ENCODE measurements at places on chromosomes 7 and 10.

GRCh38 chr7:32089256-32089655 is 19.0 kb upstream of the PDE1C start:
- DNase-seq, result no peak

GRCh38 chr7:126657599-126658358 is 595.0 kb downstream of the GRM8 start:
- no peak for DNase-seq

- no peak for DNase-seq
Observed at GRCh38 chr10:93225938-93226337, 152.2 kb downstream of the CYP26A1 start.

DNA sequence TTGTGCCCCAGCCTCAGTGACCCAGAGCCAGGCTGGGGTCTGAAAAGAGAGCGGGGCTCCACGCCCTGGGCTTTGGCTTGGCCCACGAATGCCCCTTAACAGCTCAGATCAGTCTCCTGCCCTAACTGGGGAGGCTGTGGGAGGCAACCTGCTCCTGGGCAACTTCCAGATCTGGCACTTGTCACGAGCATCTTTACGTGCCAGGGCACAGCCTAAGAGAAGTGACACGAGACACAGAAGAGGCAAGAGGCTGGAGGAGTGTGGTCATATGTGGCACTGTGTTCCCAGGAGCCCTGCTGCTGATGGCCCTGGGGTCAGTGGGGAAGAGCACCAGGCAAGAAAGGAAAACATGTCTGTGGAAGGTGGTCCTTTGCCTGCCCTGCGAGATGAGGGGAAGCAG is 97.8 kb upstream of the BTBD16 start:
- DNase-seq, result no peak

DNA sequence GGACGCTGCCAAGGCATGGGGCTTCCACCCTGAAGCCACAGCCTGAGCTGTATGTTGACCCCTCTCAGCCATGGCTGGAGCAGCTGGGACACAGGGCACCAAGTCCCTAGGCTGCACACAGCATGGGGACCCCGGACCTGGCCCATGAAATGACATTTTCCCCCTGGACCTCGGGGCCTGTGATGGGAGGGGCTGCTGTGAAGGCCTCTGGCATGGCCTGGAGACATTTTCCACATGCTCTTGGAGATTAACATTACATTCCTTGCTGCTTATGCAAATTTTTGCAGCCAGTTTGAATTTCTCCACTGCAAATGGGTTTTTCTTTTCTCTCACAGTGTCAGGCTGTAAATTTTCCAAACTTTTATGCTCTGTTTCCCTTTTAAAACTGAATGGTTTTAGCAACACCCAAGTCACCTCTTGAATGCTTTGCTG is 463.6 kb downstream of the ZWINT start:
- DNase-seq, result no peak

GRCh38 chr7:82740246-82740848 is 296.8 kb upstream of the CACNA2D1 start:
- DNase-seq, result no peak

DNA sequence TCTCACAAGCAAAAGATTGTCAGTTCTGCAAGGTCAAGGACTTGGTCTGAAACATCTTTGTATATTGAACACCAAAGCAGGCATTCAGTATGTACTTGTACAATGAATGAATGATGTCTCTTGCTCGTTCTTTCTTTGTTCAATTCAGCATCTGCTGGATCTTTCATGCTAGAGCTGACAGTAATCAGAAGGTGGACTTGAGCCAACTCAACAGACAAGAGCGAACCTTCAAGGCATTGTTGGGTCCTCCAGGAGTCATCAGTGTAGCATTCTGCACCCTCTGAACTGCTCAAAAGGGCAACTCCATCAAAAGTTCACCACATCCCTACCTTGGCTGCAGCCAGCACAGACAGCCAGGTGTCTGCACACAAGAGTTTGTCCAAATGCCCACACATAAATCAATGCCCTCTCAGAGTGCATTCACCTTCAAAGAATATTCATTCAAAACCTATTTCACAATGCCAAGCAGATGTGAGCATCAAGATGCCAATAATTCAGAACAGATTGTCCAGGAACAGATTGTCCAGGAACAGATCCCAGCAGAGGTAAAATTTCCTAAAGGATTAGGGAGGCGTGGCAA is 386.7 kb downstream of the CALN1 start:
- no peak for DNase-seq

GRCh38 chr7:115070311-115070710 is 148.4 kb downstream of the MDFIC start:
- no peak for DNase-seq

DNA sequence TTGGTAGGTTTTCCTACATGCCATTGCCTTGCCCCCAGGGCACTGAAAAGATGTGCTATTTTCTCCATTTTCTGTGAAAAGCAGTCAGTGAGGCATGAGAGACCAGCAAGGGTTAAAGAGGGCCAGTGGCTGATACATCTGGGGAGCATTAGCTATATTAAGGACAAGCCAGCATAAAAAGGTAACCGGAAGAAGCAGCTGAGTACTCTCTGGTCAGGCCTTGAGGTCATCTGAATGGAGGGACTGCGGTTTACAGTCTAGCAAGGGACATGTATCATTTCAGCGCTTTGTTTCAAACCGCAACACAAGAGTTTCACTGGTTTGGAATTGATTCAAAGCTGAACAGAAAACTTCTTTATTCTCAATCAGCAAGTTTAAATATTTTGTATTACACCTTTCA is 120.4 kb downstream of the EPDR1 start:
- DNase-seq, result no peak

- DNase-seq, result no peak
Observed at GRCh38 chr10:5566614-5567013, 41.9 kb downstream of the CALML3 start.

DNA sequence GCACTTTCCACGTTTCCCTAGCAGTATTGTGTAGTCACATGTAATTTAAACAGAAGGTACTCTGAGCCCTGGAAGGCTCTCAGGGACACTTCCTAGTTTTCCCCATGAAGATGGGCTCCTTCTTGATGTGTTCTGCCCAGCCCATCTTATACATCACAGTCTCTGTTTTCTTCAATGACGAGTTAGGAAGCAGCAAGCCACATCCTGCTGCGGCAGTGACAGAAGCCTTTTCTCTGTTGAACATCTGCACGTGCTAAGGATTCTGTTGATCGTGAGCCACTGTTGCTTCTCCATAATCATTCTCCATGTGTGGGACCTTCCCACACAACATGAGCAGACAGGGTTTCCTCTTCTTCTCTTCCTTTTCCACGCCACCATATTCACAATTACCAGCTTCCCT is 298.0 kb upstream of the IMMP2L start:
- no peak for DNase-seq

- DNase-seq, result peak; percentile 58
Observed at GRCh38 chr10:95333997-95334804, 43.4 kb upstream of the PDLIM1 start.

GRCh38 chr10:118799777-118800176 is 45.0 kb upstream of the CACUL1 start:
- DNase-seq, result no peak

DNA sequence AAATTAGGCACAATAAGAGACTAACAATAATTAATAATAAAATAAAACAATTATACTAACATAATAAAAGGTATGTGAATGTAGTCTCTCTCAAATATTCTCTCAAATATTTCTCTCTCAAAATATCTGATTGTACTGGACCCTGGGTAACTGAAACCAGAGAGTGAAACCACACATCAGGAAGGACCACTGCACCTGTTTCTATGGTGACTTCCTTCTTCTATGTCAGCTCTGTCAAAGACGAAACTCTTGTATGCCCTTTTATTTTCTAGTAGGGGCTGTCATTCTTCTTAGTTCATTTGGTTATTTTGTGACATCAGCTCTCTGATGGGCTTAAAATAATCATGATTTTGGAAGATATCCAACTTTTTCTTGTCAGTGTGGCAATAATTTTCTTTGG is 428.0 kb upstream of the TPK1 start:
- DNase-seq, result no peak

DNA sequence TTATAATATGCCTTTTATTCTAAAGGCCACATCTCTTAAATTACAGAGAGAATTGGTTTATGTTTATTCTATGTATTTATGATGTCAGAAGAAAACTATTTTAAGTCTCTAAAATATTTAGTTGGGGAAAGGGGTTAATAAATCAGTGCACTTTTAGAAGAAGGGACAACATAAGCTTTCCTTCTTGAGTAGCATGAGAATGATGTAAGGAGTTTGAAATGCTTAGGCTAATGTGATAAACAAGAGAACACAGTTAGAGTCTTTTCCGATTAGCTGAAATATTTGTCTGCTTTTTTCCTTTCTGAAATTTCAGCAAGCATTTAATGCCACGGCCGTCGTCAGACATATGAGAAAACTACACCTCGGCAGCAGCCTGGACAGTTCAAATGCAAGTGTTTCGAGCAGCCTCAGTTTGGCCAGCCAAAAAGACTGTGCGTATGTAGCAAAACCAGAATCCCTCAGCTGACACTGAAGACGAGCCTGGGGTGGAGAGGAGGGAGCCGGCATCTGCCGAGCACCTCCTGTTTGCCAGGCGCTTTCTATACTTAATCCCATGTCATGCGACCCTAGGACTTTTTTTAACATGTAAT is 176.2 kb downstream of the CCDC3 start:
- no peak for DNase-seq

- DNase-seq, result no peak
Observed at GRCh38 chr10:1274701-1275544, 218.7 kb downstream of the WDR37 start.

GRCh38 chr7:72408966-72409637 is 3.0 kb downstream of the CALN1 start:
- DNase-seq, result no peak

DNA sequence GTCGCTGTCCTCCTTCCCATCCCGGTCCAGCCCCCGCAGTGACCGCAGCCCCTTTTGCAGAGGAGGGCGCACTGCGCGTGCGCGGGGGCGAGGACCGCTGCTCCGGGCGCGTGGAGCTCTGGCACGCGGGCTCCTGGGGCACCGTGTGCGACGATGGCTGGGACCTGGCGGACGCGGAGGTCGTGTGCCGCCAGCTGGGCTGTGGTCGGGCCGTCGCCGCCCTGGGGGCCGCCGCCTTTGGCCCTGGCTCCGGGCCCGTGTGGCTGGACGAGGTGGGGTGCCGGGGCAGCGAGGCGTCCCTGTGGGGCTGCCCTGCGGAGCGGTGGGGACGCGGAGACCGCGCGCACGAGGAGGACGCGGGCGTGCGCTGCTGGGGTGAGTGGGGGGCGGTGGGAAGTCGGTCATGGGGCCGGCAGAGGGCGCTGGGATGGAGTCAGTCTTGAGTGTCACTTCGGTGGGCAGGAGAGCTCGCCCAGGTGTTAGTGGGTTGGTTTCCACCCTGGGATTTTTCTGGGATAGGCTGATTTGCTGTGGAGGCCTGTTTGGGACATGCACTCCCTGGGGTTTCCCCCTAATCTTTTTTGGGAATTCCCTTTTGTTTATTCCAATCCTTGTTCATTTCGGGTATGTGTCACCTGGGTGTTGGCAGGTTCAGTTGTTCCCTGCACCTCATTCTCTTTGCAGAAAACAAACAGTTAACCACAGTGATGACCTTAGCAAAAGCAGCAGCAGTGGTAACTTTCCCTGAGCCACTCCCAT is 11.6 kb downstream of the SCART1 start:
- DNase-seq, result no peak

- DNase-seq, result no peak
Observed at GRCh38 chr7:151313857-151314256, 27.8 kb upstream of the NUB1 start.

- no peak for DNase-seq
Observed at GRCh38 chr7:105016709-105017656, 3.0 kb downstream of the KMT2E start.

DNA sequence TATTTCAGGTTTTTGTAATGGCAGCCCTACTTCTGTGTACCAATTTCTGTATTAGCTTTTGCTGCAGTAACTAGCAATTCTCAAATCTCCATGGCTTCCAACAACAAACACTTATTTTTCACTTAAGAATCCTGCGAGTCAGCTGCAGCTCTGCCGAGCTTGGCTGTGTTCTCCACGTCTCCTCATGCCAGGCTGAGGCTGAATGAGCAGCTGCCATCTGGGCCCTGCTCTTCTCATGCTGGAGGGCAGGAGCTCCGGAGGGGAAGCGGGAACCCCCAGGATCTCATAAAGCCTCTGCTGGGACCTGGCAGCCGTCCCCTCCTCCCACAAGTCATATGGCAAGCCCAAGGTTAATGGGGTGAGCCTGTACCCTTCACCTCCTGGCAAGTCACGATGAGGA is 591.1 kb downstream of the SDK1 start:
- DNase-seq, result no peak

- peak; percentile 55 for DNase-seq
Observed at GRCh38 chr10:17335065-17335464, 107.0 kb downstream of the VIM start.

GRCh38 chr10:2734603-2735002 is 332.7 kb upstream of the PFKP start:
- DNase-seq, result no peak

- no peak for DNase-seq
Observed at GRCh38 chr10:6643962-6644361, 63.9 kb upstream of the PRKCQ start.

GRCh38 chr10:106898446-106898845 is 266.1 kb downstream of the SORCS1 start:
- DNase-seq, result no peak

- DNase-seq, result no peak
Observed at GRCh38 chr7:116511552-116512519, 12.3 kb downstream of the CAV2 start.

DNA sequence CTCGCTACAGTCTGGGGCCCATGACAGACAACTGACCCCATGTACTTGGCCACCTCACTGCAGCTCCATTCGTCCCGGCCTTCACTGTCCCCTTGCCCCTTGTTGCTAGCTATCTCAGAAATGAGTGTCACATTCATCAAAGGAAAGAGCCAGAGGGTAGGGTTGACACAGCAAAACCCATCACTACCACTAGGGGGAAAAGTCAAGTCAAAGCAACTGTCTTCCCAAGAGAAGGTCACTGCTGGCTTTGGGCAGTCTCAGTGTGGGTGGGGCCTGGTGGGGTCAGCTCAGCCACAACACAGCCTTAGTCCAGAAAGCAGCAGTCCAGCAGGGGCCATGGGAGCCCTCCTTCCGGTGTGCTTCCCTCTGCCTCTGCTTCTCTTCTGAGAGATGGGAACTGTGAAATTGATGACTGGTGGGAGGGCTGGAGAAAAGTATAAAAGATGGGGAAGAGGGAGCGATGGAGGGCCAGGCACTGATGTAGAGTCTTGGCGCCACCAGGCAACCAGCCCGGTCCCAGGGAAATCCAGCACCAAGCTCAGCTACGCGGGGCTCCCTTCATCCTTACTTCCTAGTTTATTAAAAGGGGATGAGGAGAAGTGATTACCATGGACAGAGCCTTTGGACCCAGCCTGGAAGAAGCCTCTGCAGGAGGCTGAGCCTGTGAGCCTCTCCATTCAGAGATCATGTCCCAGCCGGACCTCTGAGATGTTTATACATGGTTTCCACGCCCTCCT is 58.0 kb downstream of the PLXNA4 start:
- DNase-seq, result no peak

- DNase-seq, result no peak
Observed at GRCh38 chr10:129079705-129080104, 387.3 kb upstream of the MGMT start.

DNA sequence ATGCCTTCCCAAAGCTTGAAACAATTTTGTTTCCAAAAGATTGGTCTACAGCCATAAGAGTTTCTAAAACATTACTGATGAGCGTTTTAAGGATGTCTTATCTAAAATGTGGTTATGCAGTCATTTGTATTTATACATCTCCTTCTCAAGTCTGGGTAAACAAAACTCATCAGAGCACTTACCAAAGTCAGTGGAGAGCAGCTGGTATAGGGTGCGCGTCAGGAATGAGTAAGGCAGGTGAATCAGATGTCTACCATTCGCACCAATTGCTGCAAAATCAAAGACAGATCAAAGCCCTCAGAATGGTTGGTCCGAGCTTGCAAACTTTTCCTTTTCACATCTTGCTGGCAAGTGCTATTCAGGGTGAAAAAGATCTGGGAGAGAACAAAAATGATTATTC is 65.6 kb upstream of the FAM171A1 start:
- DNase-seq, result no peak

Measured in GM04504 (cell line).